Right kidney (tissue), 9 donors: ENCODE measurements at places on chromosomes 5 and 9.

- no peak for DNase-seq
These were observed 285.6 kb downstream of the PRR16 start for GRCh38 chr5:120749737-120750136.

DNA sequence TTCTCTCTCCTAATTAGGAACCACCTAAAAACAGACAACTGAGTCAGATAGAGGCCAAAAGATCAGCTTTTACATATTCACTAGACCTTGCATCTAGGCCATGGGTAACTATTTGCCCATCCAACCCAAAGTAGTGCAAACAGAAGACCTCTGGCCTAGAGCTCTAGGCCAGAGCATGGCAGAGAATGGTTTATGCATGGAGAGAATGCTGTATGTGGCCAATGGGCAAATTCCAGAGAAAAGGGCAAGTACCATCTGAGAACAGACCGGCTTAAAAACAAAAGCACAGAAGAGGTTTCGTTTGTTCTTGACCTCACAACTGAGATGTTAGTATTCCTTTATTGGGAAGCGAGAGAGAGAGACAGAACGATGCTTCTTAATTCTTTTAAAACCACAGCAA lies 151.7 kb upstream of the RFX3 start:
- no peak for DNase-seq

DNA sequence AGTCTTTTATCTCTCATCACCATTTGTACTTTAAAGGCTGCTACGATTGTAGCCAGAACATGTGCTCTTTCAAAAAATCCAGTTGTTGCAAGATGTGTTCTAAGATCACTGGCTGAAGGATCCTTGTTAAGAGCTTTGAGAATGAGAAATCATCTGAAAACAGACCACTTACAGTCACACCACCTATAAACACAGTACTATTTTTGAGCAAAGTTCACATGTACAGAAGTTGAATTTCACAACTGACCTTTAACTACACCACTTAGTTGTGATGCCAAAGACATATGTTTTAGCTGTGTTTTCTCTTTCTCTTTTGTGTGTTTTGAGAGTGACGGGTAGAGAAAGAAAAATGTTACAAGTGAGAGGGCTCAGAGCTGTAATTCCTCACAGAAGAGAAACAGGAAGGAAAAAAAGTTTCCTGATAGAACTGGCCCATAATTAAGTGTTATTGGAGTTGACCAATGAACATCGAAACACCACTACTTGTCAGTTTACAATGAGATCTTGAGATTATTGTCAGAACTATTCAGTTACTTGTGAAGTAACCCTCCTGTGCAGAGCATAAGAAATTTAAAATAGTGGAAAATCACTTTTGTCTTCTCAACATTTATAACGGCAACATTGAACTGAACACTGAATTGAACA lies 245.4 kb downstream of the MLLT3 start:
- no peak for DNase-seq

DNA sequence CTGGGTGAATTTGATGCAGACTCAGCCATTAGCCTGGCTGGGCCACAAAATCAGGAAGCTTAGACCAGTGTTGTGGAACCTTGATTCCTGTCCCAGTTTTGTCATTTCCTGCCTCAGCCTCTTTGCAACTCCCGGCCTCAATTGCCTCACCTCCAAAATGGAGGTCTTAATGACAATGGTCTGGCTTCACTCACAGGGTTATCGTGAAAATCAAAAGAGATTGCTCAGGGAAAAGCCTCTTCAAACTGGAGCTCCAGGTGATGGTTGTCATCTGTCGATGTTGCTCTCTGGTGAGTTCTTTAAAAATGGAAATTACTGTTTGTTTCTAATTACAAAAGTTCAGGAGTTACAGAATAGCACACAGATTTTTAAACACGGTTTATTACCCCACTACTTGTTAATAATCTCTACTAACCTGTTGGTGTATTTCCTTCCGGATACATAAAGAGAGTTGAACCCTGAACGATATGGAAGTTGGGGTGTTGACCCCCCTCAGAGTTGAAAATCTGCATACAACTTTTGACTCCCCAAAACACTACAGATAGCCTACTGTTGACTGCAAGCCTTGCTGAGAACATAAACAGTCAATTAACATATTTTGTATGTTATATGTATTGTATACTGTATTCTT lies 109.9 kb upstream of the CPEB4 start:
- no peak for DNase-seq

- no peak for DNase-seq
These were observed 48.2 kb downstream of the DBH start for GRCh38 chr9:133684121-133684935.

GRCh38 chr5:96220610-96221390 lies 212.2 kb downstream of the PCSK1 start:
- no peak for DNase-seq

DNA sequence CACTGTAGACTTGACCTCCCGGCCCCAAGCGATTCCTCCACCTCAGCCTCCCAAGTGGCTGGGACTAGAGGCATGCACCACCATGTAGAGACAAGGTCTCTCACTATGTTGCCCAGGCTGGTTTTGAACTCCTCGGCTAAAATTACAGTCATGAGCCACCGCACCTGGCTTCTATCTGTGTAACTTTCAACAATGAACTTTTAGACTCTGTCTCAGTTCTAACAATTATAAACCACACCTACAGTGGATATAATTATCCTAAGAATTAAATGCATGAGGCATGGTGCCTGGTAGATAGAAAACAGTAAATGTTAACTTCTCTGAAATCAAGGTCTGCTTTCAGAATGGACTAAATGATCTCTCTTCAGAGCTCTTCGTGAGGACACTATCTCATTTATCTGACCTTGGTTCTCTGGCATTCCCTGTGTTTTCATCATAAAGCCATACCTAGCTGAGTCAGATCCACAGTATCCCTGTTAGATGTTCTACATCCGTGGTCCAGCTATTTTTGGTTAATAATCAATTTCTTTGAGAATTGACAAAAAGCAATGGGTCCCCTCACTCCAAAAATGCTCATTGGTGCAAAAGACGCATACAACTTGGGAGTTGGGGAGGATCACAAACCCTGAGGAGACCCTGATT lies 7.2 kb downstream of the HAVCR1 start:
- no peak for DNase-seq

GRCh38 chr9:27425827-27426510 lies 98.1 kb upstream of the IFNK start:
- DNase-seq, result no peak

DNA sequence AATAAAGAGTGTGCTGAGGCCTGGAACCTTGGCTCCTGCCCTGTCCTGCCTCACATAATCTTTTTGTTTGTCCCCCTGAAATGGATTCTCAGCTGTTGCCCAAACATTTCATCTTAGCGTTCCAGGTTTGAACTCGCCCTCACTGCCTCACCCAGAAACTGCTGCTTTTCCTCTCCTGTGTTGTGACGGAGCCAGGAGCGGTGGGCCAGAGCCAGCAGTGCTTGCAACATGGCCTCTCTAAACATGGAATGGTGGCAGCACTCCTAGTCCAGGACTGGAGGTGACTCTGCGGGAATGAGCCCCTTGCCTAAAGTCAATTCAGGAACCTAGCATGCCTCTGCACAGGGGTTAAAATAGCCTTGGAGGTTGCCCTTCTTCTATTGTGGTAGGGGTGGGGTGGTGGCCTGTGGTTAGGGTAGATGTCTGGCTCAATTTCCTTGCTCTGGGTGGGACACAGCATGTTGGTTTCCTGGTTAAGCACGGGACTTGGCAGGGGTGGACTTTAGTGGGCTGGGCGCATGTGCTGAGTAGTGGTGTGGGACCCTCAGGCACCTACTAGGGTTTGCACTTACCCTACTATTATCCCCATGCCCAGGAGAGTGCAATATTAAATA lies 101.6 kb downstream of the SLC25A46 start:
- DNase-seq, result no peak

DNA sequence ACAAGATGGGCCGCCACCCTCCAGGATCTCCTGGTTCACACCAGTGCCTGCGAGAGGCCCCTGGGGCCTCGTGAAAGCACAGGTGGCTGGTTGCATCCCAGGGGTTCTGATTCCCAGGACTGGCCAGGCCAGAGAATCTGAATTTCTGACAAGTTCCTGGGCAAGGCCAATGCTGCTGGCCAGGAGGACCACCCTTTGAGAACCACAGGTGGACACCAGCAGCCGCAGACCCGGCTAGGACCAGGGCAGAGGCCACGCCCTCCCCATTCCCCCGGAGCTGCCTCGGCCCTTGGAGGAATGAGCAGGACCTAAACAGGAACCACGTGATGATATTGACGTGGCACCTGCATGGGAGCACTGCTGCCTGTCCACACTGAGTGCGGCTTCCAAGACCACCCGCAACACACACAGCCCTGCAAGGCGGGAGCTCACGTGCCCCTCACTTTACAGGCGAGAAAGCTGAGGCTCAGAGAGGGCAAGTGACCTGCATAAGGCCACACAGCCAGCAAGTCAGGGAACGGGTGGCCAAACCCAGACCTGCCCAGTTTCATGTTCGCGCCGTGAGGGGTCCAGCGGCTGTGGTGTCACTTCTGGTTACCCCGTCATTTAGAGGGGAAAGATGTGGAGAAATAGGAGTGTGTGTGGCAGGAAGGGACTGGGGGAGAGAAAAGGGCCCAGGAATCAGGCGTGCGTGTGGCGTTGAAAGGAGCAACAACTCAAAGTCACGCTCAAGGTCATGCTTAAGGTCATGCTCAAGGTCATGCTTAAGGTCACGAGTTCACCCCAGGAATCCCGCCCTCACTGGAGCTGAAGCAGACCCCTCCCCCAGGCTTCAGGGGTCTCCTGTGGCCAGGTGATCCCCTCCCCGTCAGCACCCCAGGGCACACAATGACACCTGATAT lies 105.9 kb upstream of the IER5L start:
- DNase-seq, result no peak

GRCh38 chr5:33631786-33632185 lies 191.0 kb downstream of the TARS1 start:
- no peak for DNase-seq

DNA sequence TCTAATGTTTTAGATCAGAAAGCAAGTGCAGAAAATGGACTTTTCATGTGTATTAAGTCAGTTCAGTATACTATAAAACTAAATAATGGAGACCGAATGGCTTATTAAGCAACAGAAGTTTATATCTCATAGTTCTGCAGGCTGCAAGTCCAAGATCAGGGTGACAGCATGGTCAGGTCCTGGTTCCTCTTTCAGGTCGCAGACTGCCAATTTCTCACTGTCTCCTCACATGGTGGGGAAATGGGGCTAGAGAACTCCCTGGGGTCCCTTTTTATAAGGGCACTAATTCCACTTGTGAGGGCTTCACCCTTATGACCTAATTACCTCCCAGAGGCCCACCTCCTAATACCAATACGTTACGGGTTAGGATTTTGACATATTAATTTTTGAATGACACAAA lies 48.7 kb downstream of the RICTOR start:
- DNase-seq, result no peak

DNA sequence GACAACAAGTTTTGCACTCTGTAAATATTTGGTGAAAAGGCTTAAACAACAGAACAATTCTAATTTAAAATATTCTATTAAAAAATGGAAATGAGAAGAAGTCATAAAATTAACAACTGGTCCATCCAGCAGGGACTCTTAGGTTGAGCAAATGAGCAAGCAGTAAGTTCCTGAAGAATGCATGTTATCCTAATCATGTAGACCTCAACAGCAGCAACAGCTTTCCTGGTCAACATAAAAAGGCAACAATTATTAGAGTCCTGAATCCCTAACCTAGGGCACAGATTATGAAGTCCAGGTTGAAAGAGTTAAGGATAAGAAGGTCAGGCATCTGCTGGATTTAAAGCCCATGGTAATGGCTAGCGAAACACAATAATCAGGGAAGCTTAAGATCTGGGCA lies 120.9 kb downstream of the SSBP2 start:
- DNase-seq, result no peak

- DNase-seq, result no peak
These were observed 4.8 kb downstream of the DNAJB5 start for GRCh38 chr9:34994260-34994899.

DNA sequence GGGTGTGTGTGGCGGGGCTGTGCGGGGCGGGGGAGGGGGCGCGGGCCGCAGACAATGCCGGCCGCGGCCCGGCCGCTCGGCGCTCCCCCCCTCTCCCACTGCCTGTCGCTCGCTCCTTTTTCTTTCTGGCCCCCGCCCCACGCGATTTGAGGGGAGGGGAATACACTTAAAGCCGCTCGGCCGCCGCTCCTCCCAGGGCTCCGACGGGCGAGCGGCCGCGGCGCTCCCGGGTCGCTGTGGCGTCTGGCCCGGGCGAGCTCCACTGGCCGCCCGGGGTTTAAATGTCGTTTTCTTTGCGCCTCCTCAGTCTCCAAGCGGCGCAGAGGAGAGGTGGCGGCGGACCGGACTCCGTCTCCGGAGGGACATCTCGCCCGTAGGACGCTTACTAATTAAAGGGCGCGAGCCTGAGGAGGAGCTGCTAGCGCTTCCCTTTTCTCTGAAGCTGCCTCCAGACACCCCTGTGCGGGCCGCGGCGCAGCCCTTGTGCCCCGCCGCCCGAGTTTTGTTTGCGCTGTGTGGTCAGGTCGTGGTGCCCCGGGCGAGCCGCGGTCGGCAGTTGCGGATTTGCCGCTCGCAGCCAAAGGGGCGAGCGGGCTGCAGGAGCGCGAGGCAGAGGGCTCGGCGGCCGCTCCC lies 1.4 kb downstream of the ZSWIM6 start:
- peak; percentile 89 for DNase-seq

GRCh38 chr5:23411200-23411599 lies 96.2 kb upstream of the PRDM9 start:
- DNase-seq, result no peak

DNA sequence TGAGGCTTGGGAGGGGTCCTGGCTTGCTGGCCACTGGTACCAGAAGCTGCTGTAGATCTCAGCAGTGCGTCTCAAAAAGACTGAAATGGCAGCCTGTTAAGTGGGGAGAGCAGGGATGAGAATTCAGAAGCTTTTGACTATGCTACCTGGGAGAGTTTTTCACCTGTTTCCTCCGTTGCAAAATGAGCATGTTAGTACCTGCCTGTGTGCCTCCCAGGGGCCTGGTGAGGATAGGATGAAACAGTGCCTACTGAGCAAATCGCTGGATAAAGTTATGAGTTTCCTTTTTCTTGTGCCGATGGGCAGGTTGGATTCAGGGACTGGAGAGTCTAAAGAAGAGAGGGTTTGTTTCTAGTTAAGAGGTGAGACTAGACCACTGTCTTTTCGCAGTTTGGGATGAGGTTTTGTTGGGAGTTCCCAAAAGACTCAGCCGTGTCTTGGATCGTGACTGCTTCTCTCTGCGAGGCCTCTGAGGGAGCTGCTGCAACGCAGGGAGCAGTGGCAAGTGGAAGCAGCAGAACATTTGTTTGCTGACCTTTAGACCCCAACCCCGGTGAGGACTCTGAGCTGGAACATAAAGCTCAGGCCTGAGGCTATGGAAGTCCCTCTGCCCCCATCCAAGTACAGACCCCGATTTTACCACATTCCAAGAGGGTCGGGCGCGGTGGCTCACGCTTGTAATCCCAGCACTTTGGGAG lies 1.4 kb downstream of the RALGPS1 start:
- peak; percentile 25 for DNase-seq

GRCh38 chr5:151005187-151005949 lies 15.0 kb upstream of the GPX3 start:
- DNase-seq, result no peak

GRCh38 chr5:136128481-136128880 lies 4.2 kb upstream of the SMAD5 start:
- no peak for DNase-seq

DNA sequence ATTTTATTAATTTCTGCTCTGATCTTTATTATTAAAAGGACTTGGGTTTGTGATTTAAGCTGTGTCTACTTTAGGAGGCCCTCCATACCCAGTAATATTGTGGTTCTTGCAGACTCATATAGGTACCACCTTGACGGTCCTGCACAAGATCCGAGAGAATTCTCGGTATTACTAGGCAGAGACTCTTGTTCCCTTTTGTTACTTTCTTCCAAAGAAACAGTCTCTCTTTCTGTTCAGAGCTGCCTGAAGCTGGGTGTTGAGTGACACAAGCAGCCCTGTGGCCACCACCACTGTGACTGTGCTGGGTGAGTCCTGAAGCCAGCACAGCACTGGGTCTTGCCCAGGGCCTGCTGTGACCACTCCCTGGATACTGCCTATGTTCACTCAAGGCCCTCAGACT lies 666.6 kb downstream of the SEMA5A start:
- no peak for DNase-seq
